Astrocyte of the cerebellum (primary cell): ENCODE measurements at places on chromosomes 3 and 15.
A peak's percentile ranks its signal among the peaks of the same experiment; 100 is the strongest.

GRCh38 chr3:159237226-159237625, 435.4 kb downstream of the MFSD1 start:
- no peak for DNase-seq

DNA sequence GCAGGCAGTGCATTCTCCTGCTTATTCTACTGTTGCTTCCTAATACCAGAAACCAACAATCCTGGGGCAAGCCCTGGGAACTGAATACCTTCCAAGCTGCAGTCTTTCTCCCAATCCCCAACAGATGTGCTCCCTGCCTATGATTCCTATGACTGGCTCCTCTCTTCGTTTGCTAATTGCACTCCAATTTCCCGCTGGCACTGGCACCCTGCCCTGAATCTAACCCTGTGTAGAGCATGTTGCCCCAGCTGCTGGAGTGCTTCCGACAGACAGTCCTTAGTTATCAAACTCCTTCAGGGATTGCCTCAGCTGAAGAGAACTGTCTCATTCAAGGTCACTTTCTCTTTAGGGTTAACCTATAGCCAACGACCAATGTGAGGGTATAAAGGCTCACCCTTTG, 214.1 kb downstream of the NECTIN3 start:
- DNase-seq = no peak

- DNase-seq = no peak
Observed at GRCh38 chr3:130894986-130895280, 1.0 kb downstream of the ATP2C1 start.

DNA sequence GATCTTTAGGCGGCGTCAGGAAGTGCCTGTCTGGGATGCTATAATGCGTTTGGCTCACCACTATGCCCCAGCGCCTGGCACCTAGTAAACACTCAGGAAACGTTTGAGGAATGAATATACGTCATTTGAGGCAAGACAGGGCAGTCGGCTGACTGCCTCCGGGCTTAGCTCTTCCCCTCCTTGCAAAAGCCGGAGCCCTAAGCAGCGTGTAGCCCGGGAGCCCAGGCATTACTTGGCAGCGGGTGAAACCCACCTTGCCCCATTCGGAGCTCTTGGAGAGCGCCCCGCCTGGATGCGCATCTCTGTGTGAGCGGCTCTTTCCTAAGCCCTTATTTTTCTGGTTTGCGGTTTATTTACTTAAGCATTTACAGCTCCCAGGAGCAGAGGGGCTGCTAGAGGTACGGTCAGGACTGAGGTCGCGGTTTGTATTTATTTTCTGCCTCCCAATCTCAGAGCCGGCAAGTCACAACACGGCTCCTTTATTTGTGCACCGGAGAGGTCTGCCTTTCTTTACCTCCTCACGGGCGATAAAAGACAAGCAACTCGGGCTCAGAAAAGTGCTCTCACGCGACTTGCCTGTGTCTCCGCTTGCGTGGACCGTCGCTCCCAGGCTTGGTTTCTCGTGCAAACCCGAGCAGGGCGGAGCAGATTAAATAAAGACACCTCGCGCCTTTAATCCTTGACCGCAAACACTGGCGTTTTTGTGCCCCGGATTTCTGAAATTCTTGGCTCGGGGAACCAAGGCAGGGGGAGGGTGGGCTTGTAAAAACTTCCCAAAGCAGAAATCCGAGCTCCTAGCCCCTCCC, 737 bp upstream of the ITPR1 start:
- peak; percentile 57 for DNase-seq

DNA sequence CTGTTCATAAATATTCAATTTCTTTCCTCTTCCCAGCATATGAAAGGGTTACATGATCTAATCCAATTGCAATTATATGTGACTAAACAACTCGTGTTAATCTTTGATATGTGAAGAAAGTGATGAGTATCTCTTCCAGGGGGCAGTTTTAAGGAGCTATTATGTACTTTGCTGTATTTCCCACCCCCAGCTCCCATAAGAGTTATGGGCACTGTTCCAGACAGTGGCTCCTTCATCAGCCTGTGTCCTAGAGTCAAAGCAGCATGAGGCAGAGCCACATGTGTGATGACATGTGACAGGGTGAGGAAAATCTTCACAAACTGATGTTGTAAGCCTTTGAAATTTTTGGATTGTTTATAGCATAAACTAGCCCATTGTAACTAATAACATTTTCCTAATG, 315.4 kb downstream of the DIPK2A start:
- DNase-seq = no peak

DNA sequence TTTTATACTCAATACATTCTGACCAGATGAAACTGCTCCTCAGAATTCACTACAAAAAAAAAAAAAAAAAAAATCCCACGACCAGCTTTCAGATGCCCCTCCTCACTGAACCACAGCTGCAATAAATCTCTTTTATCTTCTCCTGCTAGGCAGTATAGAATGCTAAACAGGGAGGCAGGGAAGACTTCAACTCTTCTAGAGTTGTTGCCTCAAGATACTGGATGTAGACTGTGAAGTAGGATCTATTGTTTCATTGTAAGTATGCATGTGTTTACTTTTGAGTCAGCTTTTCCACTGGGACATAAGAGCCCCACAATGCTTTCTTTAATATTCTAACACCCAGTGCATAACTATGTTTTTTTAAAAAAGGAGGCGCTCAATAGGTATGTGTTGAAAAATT, 401.4 kb downstream of the TBL1XR1 start:
- no peak for DNase-seq

DNA sequence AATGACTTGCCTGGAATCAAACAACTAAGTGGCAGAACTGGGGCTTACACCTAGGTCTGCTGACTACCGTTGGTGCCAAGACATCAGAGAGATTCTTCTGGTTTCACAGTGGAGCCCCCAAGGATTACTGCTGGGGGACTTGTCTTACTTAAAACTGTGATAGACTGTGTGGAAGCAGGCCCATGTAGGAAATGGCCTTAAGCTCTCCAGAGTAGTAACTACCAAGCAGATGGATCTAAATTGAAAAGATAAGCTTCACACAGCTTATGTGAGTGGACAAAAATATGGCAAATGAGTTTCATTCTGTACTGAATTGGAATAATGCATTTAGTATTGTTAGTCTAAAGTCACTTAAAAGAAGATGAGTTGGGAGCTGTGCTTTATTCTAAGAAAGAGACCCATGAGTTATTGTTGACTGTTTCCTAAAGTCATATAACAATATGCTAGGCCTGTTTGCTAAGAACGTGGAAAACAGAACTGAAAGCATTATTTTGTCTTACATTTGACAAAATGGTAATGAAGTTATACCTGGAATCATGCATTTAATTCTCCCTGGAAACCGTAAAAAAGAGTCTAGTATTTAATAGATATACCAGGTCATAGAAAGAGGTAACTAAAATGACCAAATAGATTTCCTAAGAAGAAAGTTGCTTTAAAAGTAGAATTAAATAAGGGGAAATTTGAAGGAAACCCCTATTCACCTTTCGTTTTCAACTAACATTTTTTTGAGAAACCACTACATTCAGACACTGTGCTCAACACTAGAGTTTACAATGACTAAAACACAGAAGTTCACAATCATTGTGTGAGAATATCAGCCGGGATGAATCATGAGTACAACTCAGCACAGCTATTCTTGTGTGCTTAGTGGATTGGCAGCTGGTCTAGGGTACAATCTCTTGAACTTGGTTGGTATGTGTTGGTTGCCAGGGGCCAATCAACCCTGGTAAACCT, 13.0 kb upstream of the MAPK6 start:
- no peak for DNase-seq

DNA sequence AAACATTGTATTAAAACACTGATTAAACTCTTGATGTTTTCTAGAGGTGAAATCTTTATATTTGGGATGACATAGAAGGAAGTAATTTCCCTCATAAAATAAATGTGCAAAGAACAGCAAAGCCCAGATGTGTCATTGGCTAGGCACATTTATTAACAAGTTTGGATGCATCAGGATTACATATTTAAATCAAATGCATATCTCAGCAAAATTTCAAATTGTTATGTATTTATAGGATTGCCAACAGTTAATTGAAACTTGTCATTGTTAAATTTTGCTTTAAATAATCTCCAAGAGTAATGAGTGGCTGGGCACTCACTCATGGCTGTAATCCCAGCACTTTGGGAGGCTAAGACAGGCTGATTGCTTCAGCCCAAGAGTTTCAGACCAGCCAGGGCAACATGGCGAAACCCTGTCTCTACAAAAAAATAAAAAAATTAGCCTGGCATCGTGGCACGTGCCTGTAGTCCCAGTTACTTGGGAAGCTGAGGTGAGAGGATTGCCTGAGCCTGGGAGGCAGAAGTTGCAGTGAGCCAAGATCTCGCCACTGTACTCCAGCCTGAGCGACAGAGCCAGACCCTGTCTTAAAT, 28.2 kb downstream of the ARIH1 start:
- DNase-seq = no peak

DNA sequence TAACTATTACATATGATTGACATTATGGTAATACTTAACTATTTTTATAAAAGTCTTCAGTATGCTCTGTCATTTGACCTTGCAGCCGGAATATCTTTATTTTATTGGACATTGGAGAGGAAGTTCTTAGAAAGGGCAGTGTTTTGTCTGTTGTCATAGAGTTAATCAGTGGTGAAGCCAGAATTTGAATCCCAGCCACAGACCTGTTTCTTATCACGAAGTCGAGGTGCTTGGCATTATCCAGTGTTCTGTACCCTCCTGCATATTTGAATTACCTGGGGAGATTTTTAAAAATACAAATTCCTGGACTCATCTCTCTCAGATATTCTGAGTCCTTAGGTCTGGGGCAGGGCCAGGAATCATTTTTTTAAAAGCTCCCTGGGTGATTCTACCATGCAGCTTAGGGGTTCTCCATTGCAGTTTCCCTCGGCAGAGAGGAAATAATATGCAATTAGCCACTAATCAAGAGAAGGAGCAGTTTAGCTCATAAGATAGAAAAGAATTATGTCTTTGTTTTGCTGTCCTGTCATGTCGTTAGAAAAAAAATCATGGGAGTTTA, 195.6 kb upstream of the CFAP20DC start:
- no peak for DNase-seq

GRCh38 chr3:23071758-23072157, 131.4 kb upstream of the UBE2E2 start:
- no peak for DNase-seq

- DNase-seq = no peak
Observed at GRCh38 chr3:192906940-192907339, 10.7 kb downstream of the MB21D2 start.

- DNase-seq = no peak
Observed at GRCh38 chr3:56810577-56811545, 9.1 kb upstream of the ARHGEF3 start.

DNA sequence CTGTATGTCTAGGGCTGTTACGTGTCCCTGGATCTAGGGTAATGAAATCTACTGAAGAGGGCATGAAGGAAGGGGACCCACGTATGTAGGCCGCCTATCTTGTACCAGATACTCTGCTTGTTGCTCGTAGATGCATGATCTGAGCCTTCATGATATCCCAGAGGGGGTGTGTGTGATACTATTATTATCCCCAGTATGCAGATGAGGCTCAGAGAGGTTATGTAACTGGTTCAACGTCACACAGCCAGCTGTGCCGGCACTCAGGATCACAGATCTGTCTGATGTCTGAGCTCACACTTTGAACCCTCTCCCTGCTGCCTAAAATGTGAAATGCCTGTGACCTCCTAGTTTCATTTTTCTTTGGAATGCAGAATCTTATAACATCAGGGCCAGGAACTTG, 36.2 kb upstream of the SEC13 start:
- no peak for DNase-seq

DNA sequence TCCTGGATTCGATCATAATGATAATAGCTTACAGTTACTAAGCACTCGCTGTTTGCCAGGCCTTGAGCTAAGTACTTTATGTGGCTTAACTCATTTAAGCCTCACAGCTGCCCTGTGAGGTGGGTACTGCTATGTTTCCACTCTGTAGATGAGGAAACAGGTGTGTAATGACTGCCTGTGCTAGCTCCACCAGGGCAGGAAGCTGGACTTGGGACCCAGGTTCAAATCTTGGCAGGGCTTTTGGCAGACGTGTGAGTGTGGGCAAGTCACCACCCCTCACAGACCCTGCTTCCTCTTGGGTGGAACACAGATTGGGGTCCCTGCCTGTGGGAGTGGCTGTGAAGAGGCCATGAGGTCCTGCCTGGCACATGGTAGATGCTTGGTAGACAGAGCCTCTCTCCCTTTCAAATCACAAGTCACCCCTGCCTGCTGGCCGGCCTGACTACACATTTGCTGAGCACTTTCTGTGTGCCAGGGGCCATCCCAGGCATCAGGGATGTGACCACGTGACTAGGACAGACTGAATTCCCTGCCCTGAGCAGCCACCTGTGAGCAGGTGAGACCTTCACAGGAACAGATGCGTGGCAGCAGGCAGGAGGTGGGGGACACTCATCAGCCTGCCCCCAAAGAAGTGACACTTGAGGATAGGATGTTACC, 3.7 kb downstream of the EFCC1 start:
- DNase-seq = no peak

- no peak for DNase-seq
Observed at GRCh38 chr15:99763827-99764226, 30.6 kb upstream of the LYSMD4 start.

GRCh38 chr15:71231758-71232157, 116.5 kb downstream of the THSD4 start:
- DNase-seq = no peak

DNA sequence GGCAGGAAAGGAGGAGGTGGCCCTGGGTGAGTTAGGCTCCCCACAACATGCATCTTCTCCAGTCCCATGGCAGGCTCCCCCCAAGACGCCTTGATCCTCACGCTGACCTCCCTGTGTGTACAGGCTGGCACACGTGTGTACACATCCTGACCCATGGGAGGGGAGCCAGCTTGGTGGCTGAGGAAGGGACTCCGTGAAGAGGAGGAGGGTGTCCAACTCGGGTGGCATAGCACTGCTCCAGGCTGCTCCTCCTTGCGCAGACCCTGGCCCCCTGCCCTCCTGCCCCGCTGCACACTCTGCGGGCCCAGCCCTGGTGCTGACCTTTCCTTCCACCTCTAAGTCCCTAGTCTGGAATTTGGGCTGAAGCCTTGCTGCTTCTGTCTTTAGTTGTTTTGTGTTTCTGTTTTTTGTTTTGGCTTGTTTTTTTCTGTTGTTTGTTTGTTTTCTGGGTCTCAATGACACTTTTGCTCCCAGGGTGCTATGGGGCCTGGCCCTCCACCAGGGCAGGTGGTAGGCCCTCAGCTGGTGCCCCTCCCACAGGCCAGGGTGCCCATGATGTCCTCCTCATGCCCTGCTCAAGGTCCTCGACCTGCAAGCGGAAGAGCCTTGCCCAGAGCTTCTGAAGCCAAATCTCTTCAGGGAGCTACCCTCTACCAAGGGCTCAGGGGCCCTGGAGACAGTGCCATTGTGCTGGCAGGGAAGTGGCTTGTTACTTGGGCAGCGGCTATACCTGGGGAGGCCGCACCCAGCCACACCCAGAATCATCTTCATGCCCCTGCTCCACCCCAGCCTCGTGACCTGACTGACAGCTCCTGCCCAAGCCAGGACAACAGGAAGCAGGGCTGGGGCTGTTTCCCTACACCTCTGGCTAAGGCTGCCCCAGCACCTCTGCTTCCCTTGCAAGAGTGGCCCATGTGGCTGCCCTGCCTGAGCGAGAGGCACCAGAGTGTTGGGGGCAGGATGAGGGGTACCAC, 5.1 kb downstream of the EPHB3 start:
- no peak for DNase-seq

GRCh38 chr3:79041621-79042020, 726.2 kb downstream of the ROBO1 start:
- DNase-seq = no peak
